ENCODE measurements at places on chromosomes 12 and 14.

DNA sequence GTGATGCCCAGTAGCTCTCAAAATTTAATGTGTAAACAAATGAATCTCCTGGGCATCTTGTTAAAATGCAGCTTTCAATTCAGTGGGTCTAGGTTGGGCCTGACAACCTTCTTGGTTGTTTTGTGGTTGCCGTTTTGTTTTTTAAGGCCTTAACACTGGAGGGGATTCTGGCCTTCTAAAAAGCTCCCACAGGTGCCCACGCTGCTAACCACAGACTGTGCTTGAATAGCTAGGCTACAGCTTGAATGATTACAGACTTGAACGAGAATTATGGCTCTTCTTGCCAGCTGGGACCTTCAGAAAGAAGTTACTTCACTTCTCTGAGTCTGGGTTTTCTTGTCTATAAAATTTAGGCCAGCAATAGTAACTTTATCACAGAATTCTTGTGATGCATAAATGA, 1.3 kb upstream of the FLVCR2 start:
- no peak for DNase-seq

DNA sequence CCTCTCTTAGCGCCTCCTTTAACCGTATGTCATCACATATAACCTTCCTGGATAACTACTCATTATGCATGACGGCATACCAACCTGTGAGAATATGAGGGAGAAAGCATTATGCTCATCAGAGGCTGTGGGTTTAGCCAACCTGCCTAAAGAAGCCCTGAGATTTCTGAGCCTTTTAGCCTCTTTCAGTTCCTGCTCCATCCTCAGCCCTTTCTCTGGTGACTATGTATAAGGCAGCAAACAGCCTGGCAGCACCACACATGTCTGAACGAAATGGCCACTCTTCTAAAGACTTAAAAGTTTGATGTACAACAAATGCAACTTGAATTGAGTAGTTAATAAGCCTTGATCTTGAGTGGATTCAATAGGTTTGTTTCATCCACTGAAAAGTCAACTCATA, 64.8 kb upstream of the SOX5 start:
- no peak for DNase-seq

DNA sequence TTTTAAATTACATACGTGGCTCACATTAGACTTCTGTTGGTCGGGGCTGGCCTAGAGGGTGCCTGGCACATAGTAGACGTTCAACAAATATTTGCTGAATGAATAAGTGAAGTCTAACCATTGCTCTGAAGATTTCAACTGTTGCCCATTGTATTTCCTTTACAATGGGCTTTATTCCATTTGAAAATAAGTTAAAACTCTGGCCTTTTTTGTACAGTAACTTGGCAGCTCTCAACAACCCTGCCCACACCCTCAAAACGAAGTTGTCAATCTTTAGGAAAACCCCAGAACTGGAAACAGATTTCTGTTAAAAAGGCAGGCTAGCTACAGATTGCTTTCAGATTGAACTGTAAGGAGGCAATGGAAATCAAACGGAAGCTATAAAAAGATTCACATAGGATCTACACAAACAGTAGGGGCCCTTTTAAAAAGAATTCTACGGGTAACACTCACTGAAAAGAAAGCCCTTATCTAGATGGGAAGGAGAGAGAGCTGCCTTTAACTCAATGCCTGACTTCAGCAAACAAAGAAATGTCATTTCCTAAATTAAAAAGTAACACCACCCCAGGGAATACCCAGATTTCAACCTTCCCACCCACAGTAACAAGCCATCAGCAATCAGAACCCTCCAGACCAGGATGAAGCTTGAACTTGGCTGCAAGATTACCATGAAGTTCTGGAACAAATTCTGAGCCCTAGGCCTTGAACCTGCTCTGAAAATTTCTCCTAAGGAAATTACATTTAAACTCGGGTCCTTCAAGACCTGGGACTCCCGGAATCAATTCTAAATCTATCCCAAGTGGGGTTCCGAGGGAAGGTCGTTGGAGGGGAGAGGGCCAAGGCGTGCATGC, 1.4 kb downstream of the WSB2 start:
- no peak for DNase-seq

- no peak for DNase-seq
These were observed 29.5 kb downstream of the VPS37B start for GRCh38 chr12:122866379-122866778.

DNA sequence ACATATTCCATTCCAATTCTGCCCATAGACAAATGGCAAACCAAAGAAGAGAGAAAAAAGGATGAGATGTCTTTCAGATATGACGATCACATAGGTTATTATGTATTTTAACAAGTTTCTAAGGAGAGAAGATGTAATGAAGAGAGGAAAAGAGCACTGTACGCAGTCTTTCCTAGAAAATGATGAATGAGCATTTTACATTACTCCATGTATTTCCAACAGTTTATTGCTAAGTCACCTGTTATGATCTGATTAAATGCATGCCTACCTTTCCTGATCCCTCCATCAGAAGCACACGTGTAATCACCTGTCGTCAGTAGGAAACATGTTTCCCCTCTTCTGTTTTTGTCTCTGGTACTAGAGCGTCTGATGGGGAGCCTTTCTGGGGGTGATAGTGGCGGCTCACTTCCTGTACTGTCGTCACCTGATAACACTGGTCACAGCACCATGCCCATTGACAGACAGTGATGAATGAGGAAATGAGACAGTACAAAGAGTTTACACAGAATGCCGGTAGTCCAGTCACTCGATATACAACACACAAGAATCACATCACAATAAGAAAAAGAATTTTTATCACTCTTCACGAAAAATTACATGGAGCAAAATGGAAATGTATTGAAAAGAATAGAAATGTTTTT, 161.6 kb downstream of the KCNC2 start:
- DNase-seq = no peak

GRCh38 chr12:64723630-64724029, 35.6 kb downstream of the GNS start:
- DNase-seq = no peak

All from left renal pelvis (tissue), 4 donors.